ENCODE measurements at places on chromosomes 4 and X. TPM values are rescaled to one million over a fixed set of nuclear protein-coding genes. Genes with fewer than 3 reads are reported as not detected.

ERVMER34-1 gene
- total RNA-seq: not detected

- H3K27ac ChIP-seq: no peak overlapping the region
- H3K4me3 ChIP-seq: no peak overlapping the region
- H3K27me3 ChIP-seq: no peaks in the 10 kb centered on the region
- no peaks in the 10 kb centered on the region for H3K36me3 ChIP-seq
- H3K4me1 ChIP-seq: no peaks in the 10 kb centered on the region
Observed at GRCh38 chrX:153434801-153435200, 11.1 kb downstream of the TREX2 start.

DNA sequence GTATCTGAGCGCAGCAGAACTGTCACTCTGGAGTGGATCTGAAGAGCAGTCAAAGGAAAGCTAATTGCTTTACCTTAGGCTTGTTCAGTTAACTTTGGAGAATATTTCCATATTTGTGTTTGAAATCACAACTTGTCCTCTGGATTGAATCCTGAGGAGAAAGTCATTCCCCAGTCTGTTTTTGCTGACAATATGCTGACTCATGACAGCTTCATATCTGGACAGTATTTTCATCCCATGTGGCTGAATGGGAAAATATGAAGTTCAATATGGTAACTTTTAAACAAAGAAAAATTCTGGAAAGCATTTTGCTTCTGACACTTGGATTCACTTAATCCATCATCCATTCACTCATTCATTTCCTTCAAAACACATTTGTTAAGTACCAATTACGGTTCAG lies 46.3 kb upstream of the MAGEC3 start:
- no peaks in the 10 kb centered on the region for H3K27me3 ChIP-seq
- no peak for DNase-seq
- H3K27ac ChIP-seq: no peak overlapping the region
- no peak overlapping the region for H3K4me3 ChIP-seq
- no peaks in the 10 kb centered on the region for H3K36me3 ChIP-seq

- no peaks in the 10 kb centered on the region for H3K4me1 ChIP-seq
- no peaks in the 10 kb centered on the region for H3K27me3 ChIP-seq
- DNase-seq: no peak
- no peak overlapping the region for H3K27ac ChIP-seq
Observed at GRCh38 chrX:14427614-14428013, 101.7 kb upstream of the GLRA2 start.

FRG2 gene
- not detected for total RNA-seq

- H3K27ac ChIP-seq: no peak overlapping the region
- H3K4me1 ChIP-seq: no peaks in the 10 kb centered on the region
- peaks cover 1% of the 10 kb centered on the region for H3K27me3 ChIP-seq
- H3K4me3 ChIP-seq: no peak overlapping the region
- H3K36me3 ChIP-seq: no peaks in the 10 kb centered on the region
Observed at GRCh38 chr4:78975865-78976264, 36.6 kb upstream of the PAQR3 start.

SAGE1 gene
- total RNA-seq: not detected
